ENCODE measurements at places on chromosomes 3 and 15. TPM values are rescaled to one million over a fixed set of nuclear protein-coding genes. Genes with fewer than 3 reads are reported as not detected.

DZIP1L gene
- total RNA-seq = 2.4 TPM

SLITRK3 gene
- 0.16 TPM for total RNA-seq

OSTN gene
- not detected for total RNA-seq

SNX22 gene
- total RNA-seq = 0.28 TPM

CSPG5 gene
- 0.48 TPM for total RNA-seq

BTD gene
- total RNA-seq = 8.3 TPM

CRYBG3 gene
- total RNA-seq = 18.3 TPM

SLC22A14 gene
- total RNA-seq = 0.24 TPM

CEP152 gene
- total RNA-seq = 4.5 TPM

SPESP1 gene
- total RNA-seq = 0.52 TPM

KIF23 gene
- 16.0 TPM for total RNA-seq

KLHL6 gene
- 0.76 TPM for total RNA-seq

CA12 gene
- 138 TPM for total RNA-seq

COLQ gene
- total RNA-seq = 0.40 TPM
